ENCODE measurements at places on chromosomes 7 and 10.

- no peak for DNase-seq
These were observed 25.2 kb upstream of the ADAMTS14 start for GRCh38 chr10:70647086-70647485.

DNA sequence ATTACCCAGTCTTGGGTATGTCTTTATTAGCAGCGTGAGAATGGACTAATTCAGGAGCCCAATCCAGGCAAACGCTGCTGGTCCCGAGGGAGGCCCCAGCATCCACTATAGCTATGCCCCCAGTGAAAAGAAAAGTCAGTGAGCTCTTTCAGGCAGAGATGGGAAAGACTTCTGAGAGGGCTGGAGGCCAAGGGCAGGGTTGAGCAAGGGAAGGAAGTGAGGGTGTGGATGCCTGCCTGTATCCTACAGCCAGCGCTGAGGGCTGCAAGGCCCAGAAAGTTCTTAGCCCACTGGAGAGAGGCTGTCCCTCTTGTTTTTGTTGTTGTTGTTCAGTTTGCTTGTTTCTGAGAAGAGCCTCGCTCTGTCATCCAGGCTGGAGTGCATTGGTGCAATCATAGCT is 261.6 kb downstream of the ZEB1 start:
- no peak for DNase-seq

DNA sequence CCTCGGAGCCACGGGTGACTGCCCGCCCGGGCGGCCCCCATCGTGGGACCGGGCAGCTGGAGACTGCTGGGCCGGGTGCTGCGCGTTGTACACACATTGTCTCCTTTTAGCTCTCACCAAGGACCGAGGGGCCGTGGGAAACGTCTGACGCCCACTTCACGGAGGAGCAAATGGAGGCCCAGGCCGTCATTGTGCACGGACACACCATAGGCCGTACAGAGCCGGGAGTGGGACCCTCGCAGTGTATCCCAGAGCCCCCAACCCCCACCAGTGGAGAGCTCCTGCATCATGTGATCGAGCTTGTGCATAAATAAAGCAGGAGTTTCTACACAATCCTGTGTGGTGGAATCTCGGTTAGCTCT is 722 bp downstream of the DENND10 start:
- no peak for DNase-seq

DNA sequence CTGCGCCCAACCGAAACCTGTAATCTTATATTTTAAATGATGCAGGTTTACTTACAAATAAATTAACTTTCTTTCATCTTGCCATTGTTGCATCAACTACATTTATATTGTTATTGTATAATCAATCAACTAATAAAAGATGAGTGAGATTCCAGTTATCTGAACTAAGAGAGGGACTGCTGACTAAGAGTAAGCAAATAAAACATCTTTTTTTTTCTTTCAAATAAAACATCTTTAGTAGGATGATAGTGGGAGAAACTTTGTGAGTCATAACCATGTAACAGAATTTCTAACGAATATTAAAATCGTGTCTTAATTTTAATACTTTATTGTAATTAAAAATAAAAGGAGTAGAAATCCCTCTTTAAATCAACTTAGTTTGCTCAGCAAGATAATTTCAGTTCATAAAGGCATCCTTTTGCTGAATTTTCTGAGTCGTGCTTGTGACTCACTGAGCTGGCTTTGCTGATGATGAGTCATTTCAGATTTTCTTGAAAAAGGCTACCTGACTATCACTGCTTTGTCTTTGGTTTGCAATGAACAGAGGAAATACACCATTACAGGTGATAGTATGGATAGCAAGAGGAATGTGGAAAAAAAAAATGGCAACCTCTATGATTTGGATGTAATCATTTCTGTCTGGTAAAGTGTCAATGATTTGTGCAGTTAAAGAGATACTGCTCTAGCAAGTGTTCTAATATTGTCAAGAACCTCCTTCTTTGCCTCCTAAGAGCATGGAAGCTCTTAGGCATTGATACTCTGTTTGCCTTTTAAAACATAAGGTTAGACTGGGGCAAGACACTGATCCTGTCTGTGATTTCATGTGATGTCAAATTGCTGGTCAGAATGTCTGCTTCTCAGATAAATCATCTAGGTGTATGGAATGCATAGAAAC is 119.5 kb downstream of the GPR158 start:
- DNase-seq = no peak

- DNase-seq = no peak
These were observed 78.4 kb downstream of the IPMK start for GRCh38 chr10:58189269-58189668.

GRCh38 chr10:51972733-51973346 is 273.4 kb upstream of the CSTF2T start:
- no peak for DNase-seq

DNA sequence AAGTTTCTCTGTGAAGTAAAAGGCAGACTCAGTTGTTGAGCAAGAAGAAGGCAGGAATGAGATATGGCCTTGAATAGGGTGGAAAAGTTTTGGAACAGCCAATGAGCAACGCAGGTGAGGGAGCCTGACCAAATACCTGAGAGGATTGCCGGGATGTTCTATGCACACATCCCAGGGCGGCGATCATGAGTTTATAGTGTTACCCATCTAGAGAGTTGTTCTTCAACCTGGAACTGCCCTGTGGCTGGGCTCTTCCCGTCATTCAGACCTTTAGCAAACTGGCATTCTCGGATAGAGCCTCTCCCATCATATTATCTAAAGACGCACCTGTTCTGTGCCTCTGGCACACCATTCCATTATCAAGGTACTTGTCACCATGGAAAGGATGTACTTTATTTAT is 103.0 kb upstream of the KIF5B start:
- DNase-seq = no peak

DNA sequence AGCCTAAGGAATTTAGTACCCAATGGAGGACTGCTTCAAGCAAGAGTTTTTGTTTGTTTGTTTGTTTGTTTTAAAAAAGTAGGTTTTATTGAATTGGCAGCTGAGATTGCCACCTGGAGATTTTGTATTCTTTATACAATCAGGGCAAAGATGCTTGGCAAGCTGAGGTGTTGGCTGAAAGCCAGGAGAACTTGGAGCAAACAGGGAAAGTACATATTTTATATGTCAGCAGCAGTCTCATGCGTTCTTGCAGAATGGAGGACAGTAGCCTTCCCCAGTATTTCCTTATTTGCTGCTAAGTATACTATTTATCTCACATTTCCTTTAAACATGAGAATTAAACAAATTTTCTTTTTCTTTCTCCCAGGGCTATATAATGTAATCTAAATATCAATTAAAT is 22.6 kb upstream of the ICA1 start:
- no peak for DNase-seq

DNA sequence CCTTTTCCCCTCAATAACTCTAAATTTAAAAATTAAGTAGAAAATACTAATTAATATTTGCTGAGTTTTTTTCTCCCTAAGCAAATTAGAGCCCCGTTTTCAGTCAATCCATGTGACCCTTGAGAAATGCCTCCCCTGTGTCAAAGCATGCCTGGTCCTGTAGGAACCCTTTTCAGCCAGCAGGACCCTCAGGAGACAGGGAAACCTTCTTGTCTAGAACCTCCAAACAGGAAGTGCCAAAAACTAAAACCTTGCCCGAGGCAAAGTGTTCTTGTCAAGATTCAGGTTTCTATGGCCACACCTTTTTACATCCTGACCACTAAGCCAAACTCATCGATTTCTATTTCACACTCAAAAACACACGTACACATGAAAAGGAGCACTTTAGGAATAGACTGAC is 60.1 kb upstream of the NFE2L3 start:
- no peak for DNase-seq

GRCh38 chr10:33133557-33133956 is 175.5 kb upstream of the ITGB1 start:
- DNase-seq = no peak

- no peak for DNase-seq
These were observed 432.7 kb upstream of the GALNT17 start for GRCh38 chr7:70699271-70699670.

- DNase-seq = no peak
These were observed 54.1 kb downstream of the JAZF1 start for GRCh38 chr7:28126410-28127041.

GRCh38 chr10:82544377-82544776 is 669.4 kb downstream of the NRG3 start:
- DNase-seq = no peak

DNA sequence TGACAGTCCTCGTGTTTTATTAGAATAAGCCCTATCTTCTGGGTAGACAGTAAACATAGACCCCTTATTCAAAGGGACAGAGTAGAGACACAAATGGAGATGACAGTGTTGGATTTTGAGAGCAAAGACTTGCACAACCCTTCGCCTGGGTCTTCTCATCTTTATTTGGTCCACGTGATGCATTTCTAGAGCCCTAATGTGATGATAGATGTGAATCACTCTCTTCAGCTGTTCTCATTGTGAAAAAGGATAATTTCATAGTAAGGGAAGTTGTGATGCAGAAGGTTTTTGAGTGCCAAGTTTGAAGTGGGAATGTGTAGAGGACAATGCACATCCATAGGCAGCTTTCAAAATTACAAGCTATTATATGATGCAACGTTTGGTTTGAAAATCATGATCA is 86.3 kb downstream of the CREB5 start:
- no peak for DNase-seq

GRCh38 chr10:12348870-12349628 is at the start of gene CAMK1D:
Gene CAMK1D, plus strand, starts transcription at chr10:12349547.
- DNase-seq = peak; percentile 74

GRCh38 chr7:140981951-140982350 is 32.8 kb downstream of the MRPS33 start:
- DNase-seq = no peak

GRCh38 chr10:78936412-78937342 is 132.1 kb upstream of the ZMIZ1 start:
- DNase-seq = no peak

All from GM12892 (cell line).